Pulmonary artery endothelial cell (primary cell): ENCODE measurements at places on chromosomes 5 and 9. TPM values are rescaled to one million over a fixed set of nuclear protein-coding genes. Genes with fewer than 3 reads are reported as not detected.

Gene SURF6
- total RNA-seq = 12.8 and 13.4 TPM in 2 replicates

Gene STKLD1
- 0.46 and 0.81 TPM in 2 replicates for total RNA-seq

Gene OR2Y1
- total RNA-seq = not detected in 2 replicates

Gene OSMR
- total RNA-seq = 14.6 and 17.0 TPM in 2 replicates

Gene HSPB3
- not detected in 2 replicates for total RNA-seq

Gene GHR
- 0.67 and 1.1 TPM in 2 replicates for total RNA-seq

Gene DIPK1B
- total RNA-seq = 152 and 177 TPM in 2 replicates

Gene GARIN3
- total RNA-seq = not detected in 2 replicates

Gene STPG3
- total RNA-seq = not detected in 2 replicates

Gene AK6
- 35.8 and 51.3 TPM in 2 replicates for total RNA-seq

Gene FAM153A
- total RNA-seq = not detected in 2 replicates

Gene PDZD2
- 0.74 and 1.6 TPM in 2 replicates for total RNA-seq

Gene FBN2
- 16.8 and 73.7 TPM in 2 replicates for total RNA-seq

Gene ANKDD1B
- 0.20 and 1.1 TPM in 2 replicates for total RNA-seq

Gene PCDHGA8
- total RNA-seq = 0.46 and 0.95 TPM in 2 replicates

Gene NPM1
- total RNA-seq = 1,356 and 1,666 TPM in 2 replicates

Gene FCN2
- not detected in 2 replicates for total RNA-seq

Gene CDC20B
- 0.07 and 0.14 TPM in 2 replicates for total RNA-seq

Gene ADAMTSL1
- 24.1 and 26.9 TPM in 2 replicates for total RNA-seq

Gene DBH
- total RNA-seq = not detected in 2 replicates

Gene OBP2B
- not detected in 2 replicates for total RNA-seq

Gene PCSK1
- 2.2 and 3.4 TPM in 2 replicates for total RNA-seq

Gene ADGRD2
- not detected in 2 replicates for total RNA-seq

Gene TAF11L3
- total RNA-seq = not detected in 2 replicates

Gene PCDHB5
- 0.39 and 0.53 TPM in 2 replicates for total RNA-seq

Gene ARHGEF37
- 7.3 and 9.2 TPM in 2 replicates for total RNA-seq

Gene TERT
- 0.07 TPM in 1 of 2 replicates, not detected in the other for total RNA-seq

Gene CAMSAP1
- 18.6 and 20.5 TPM in 2 replicates for total RNA-seq

Gene WDR38
- total RNA-seq = 0.07 TPM in 1 of 2 replicates, not detected in the other

Gene DRD1
- not detected in 2 replicates for total RNA-seq

Gene PSAT1
- total RNA-seq = 26.6 and 30.7 TPM in 2 replicates

Gene EXOSC2
- total RNA-seq = 54.5 and 65.1 TPM in 2 replicates

Gene ACOT12
- 0.13 TPM in 1 of 2 replicates, not detected in the other for total RNA-seq

Gene MRPL50
- 14.6 and 18.7 TPM in 2 replicates for total RNA-seq

Gene GDA
- not detected in 2 replicates for total RNA-seq

Gene GAS1
- 0.13 and 0.18 TPM in 2 replicates for total RNA-seq

Gene SLC46A2
- not detected in 2 replicates for total RNA-seq

Gene CERCAM
- 24.1 and 24.6 TPM in 2 replicates for total RNA-seq

Gene ROPN1L
- total RNA-seq = 0.42 and 0.59 TPM in 2 replicates

Gene KIF3A
- total RNA-seq = 8.2 and 12.3 TPM in 2 replicates

Gene PCDHAC2
- total RNA-seq = 2.0 and 2.5 TPM in 2 replicates

Gene ADCY2
- not detected in 2 replicates for total RNA-seq

Gene CLK4
- total RNA-seq = 17.5 and 32.0 TPM in 2 replicates

Gene EQTN
- not detected in 2 replicates for total RNA-seq

Gene PCDHB6
- 0.04 and 0.07 TPM in 2 replicates for total RNA-seq
